ENCODE measurements at places on chromosomes 13 and 19.

- no peak for DNase-seq
Measured at GRCh38 chr19:17560205-17560595, 4.8 kb downstream of the COLGALT1 start.

DNA sequence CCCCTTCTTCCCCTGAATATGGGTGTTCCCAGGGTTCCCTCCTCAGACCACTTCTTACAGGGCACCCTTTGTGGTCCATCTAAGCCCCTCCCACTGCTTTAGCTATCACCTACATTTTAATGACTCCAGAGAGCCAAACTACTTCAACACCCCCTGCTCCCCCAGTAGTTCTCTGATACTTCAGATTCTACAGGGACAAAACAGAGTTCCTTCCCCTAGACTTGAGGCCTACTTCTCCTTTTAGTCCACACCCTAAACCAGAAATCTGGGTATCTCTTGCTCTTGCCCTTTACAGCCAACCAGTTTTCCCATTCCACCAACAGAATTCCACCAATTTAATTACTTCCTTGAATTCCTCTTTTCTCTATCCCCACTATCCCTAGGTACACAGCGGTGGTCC lies 107.2 kb downstream of the KCNRG start:
- no peak for DNase-seq

DNA sequence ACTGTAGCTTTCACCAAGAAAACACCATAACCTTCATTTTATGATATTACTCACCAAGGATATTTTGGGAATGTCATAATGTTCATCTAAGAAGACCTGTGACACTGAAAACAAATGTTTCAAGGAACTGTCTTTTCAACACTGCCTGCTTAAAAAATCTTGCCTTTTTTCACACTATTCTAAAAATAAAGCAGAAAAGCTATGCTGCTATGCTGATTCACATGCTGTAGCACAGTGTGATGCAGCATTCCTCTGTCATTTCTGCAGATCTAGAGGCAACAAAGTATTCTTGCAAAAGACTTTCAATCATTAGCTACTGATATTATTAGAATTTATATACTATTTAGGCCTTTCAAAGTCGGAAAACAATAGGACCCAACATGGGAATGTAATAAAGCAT lies 525.7 kb downstream of the UQCRFS1 start:
- no peak for DNase-seq

GRCh38 chr19:55056827-55057226 lies 6.1 kb downstream of the RDH13 start:
- DNase-seq: peak; percentile 13

- no peak for DNase-seq
Measured at GRCh38 chr13:112182251-112182650, 115.3 kb downstream of the SOX1 start.

DNA sequence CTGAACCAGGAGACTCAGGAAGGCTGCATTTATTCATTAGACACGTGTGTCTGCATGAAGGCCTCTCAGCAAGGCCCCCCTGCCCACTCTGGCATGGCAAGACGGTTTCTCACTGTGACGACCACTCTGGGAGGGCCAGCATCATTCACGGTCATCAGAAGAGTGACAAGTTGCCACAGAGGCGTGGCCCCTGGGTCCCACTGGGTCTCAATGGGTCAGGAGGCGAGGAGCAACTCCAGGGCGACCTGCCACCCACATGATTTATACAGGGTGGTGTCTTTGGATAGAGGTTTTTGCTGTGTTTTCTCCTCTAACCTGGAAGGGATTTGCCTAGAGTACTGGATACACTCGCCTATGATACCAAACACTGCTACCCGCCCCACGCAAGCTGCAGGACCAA lies 60.7 kb downstream of the KLF2 start:
- DNase-seq: peak; percentile 22

DNA sequence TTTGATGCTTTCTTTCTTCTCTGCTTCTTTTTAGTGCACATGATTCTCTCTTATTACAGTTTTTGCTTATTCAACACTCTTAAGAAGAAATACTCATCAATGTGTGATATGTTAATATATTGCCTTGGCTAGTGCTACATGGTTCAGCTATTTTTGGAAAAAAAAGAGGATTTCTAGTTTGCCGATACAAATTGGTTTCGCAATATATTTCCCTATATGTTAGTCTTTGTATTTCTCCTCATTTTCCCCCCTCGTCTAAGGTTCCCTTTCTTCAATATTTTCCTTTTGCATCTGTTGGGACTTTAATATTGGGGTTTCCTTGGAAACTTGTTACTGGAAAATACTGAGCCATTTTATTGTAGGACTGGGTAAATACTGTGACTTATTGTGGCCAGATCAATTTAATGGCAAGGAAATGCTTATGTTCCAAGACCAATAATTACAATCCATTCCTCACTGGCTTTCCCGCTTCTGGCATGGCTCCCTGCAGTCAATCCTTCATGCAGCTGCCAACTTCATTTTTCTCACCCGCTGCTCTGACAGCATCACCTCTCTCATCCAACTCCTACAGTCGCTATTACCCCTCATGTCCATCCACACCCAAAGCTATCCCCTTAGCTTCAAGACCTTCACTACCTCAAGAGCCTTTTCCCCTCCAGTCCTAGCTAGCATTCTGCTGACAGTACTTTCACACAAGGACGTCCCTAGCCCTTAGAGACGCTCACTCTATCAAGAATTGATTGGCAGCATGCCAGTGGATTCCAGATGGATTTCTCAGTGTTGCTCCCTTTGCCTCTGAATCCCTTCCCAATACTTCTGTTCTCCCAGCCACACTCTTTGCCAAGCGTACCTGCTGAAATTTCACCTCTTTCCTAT lies 280.1 kb upstream of the TMTC4 start:
- DNase-seq: no peak

GRCh38 chr13:74287724-74288169 lies 153.5 kb upstream of the KLF12 start:
- peak; percentile 67 for DNase-seq

DNA sequence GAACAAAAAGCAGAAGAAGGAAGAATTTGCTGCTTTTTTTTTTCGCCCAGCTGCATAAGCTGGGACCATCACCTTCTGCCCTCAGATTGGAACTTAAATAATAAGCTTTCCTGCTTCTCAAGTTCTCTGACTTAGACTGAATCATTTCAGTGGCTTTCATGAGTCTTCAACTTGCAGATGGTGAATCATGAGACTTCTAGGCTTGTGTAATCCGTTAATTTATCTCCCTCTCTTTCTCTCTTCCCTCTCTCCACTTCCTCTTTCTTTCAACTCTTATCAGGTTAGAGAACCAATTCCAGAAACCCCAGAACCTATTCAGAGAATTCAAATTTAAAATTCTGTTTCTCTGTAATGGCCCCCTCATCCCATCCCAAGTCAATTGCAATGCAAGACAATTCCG lies 1153.7 kb downstream of the PCDH9 start:
- no peak for DNase-seq

- no peak for DNase-seq
Measured at GRCh38 chr13:20394506-20394905, 131.2 kb downstream of the CRYL1 start.

DNA sequence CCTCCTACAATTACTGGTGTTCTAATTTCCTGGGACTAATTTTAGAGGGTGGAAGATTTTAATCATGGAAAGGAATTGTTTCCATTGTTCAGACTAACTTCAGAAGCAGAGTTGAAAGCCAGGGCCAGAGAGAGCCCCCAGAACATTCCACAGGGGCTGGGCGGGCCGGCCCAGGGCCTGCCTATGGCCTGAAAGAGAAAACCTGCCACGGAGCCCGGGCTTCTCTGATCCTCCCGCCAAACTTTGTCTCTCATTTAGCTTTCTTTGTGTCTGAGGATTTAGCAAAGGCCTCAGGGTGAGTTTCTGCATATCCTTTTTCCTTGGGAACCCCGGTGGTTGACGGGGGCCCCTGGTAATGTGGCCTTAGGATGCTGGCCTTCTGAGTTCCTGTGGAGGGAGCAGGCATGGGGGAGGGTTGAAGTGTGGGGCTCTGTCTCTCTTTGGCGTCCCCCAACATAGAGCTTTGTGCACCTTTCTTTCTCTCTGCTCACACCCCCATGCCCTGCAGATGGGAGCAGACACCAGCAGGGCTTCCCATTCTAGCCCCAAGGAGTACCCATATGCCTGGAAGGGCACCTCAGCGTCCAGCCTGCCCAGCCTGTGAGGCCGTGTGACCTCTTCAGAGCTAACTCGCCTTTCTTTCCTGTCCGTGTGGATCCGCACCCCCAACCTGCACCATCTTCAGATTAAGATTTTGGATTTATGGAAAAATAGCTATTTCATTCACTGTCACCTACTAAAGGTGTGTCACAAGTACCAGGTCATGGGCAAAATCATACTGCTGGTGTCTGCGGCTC lies 539.5 kb downstream of the FGF9 start:
- no peak for DNase-seq

GRCh38 chr13:112686364-112686763 lies 3.5 kb upstream of the ATP11A start:
- DNase-seq: no peak

DNA sequence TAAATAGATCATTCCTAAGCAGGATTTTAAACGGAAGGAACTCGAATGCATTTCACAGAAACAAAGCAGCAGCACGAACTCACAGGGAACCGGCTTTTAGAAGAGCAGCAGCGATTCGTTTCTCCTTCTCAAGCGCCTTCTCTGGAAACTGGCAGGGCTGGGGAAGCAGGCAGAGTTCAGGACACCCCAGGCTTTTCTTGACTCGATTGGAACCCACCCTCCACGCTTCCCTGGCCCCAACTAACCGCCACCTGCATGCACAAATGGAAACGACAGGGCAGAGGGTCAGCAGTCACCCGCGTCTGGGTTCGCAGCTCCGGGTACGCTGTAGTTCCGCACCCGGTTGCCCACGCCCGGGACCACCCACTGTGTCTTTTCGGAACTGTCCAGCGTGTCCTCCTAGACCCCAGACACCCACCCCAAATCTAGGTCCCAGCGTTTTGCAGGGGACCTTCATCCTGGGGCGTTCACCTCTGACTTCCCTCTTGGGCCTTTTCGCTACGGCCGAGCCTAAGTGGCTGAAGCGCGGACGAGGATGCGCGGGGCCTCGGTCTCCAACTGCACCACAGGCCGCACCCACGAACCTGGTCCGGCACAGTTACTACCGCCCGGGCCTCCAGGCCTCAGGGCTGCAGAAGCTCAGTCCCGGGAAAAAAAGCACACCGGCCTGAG lies 500 bp downstream of the ZFP30 start:
- peak; percentile 62 for DNase-seq

- DNase-seq: no peak
Measured at GRCh38 chr19:35975608-35976214, 19.3 kb upstream of the SDHAF1 start.

DNA sequence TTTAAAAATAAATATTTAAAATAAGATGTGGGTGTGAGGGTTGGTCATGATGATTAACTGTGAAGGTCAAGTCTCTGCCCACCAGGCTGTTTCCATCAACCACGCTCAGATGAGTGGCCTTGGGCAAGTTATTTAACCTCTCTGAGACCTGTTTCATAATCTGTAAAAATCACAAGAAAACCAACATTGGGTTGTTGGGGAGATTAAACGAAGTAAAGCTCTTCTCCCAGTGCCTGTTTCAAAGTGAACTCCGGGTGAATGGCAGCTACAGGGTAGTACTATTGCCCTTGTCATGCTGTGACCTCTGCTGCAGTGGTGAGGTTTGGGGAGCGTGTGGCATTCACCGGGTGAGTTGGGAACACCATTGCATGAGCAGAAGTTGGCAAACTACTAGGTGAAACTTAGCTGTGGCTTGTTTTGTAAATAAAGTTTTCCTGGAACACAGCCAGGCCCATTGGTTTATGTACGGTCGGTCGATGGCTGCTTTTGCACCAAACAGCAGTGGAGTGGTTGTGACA lies 153.2 kb downstream of the USP12 start:
- DNase-seq: no peak

DNA sequence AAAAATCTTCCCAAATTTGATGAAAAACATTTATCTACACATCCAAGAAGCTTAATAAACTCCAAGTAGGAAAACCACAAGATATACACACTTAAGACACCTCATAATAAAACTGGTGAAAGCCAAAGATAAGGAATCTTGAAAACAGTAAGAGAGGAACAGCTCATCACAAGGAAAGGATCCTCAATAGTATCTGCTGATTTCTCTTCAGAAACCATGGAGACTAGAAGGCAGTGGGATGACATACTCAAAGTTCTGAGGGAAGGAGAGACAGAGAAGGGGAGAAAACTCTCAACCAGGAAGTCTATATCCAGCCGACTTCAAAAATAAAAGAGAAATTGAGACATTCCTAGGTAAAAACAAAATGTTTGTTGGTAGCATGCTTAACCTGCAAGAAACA lies 45.7 kb downstream of the LNX2 start:
- DNase-seq: no peak

- no peak for DNase-seq
Measured at GRCh38 chr13:22883262-22883840, 297.4 kb upstream of the SGCG start.

- DNase-seq: no peak
Measured at GRCh38 chr19:13097033-13097462, 5.6 kb downstream of the LYL1 start.

- DNase-seq: no peak
Measured at GRCh38 chr19:49690656-49691242, at the start of gene CPT1C. TSS of gene CPT1C (plus strand) at chr19:49691116. CDS start at chr19:49692253, 1,137 bp downstream.

DNA sequence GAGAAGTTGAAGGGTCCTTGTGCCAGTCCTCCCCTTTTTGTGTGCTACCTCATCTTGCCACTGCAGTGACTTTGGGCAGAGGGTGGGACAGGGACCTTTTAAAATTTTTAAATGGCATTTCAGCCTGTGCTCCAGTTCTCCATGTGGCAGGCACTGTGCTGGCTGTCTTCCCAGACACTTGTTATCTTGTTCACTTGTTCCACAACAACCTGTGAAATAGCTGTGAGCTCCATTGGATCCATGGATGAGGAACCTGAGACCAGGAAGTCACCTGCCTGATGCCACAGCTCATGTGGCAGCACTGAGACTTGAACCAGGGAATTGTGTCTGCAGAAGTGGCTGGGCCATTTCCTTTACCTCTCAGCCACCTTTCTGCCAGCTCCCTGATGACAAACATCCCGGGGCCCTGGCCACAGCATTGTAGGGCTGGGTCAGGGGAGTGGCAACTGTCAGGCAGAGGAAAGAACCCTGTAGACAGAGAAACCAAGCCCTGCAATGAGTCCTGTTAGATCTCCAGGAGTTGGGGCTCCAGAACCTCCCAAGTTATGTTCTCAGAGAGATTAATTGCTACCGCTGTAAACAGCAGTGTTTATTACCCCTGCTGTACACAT lies 6.4 kb downstream of the EGLN2 start:
- DNase-seq: no peak

- DNase-seq: no peak
Measured at GRCh38 chr13:19632915-19633478, 462 bp upstream of the MPHOSPH8 start.

GRCh38 chr13:64078480-64078936 lies 2662.9 kb upstream of the PCDH20 start:
- DNase-seq: no peak

- DNase-seq: no peak
Measured at GRCh38 chr19:10294368-10294697, 4.6 kb downstream of the ICAM5 start.

DNA sequence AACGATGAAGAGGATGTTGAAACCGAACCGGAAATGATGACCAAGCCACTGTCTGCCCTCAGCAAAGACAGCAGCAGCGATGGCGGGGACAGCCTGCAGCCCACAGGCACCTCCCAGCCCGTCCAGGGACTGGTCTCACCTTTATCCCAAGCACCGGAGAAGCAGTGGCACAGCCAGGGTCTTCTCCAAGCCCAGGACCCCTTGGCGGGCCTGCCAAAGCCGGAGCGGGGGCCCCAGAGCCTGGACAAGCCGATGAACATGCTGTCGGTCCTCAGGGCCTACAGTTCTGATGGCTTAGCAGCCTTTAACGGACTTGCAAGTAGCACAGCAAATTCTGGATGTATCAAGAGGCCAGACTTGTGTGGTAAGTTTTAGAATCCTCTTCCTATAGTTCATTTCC lies 177.0 kb downstream of the ZNF536 start:
- no peak for DNase-seq

Data from natural killer cell treated with Interleukin-12 subunit alpha and Interleukin-12 subunit beta and Interleukin-15 and Interleukin-18, amount 100 ng/mL, for 72 hours (primary cell).